ENCODE measurements at places on chromosomes 12 and 14. TPM values are rescaled to one million over a fixed set of nuclear protein-coding genes. Genes with fewer than 3 reads are reported as not detected.

PCED1B gene
- 41.4 TPM for total RNA-seq

BCL11B gene
- total RNA-seq: 223 TPM

GRCh38 chr14:24038686-24039085 lies 13.1 kb upstream of the CARMIL3 start:
- H3K27ac ChIP-seq: no peak overlapping the region
- no peak overlapping the region for H3K4me3 ChIP-seq
- no peaks in the 10 kb centered on the region for H3K27me3 ChIP-seq
- no peaks in the 10 kb centered on the region for H3K4me1 ChIP-seq
- no peaks in the 10 kb centered on the region for H3K36me3 ChIP-seq
- no peak for DNase-seq

DNA sequence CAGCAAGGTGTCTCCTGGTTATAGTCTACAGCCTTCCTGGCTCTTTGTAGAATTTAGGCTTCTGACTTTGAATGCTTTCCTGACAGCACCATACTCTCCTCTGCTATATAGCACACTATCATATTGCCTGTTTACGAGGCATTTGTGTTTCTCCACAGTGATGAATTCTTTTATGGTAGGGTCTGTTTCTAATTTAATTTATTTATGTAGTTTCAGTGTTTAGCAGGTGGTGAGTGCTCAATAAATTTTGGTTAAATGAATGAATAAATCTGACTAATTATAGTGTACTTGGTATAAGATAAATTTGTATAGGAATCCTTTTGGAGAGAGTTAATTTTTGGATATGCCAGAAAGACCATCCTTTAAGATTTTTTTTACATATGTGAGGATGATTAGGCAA lies 115.3 kb downstream of the RAD51B start:
- no peaks in the 10 kb centered on the region for H3K4me1 ChIP-seq
- no peaks in the 10 kb centered on the region for H3K36me3 ChIP-seq
- H3K4me3 ChIP-seq: no peak overlapping the region
- DNase-seq: no peak

DNA sequence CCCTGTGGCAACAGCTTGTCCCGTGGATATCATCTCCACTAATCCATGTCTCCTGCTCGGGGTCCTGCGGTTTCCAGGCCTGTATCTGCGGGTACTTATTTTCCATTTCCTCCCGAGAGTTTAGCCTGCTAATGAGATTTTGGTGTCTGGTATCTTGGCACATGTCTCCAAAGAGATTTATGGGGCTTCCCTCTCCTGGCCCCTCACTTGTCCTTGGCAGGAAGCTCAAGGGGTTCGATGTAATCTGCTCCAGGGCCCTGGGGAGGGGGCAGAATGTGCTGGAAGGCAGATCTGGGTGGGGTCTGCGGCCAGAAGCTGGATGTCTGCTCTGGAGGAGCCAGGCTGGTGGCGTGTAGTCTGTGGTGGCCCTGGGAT lies 85.7 kb downstream of the KIF26A start:
- H3K4me1 ChIP-seq: no peaks in the 10 kb centered on the region
- no peak overlapping the region for H3K27ac ChIP-seq
- H3K4me3 ChIP-seq: no peak overlapping the region

DNA sequence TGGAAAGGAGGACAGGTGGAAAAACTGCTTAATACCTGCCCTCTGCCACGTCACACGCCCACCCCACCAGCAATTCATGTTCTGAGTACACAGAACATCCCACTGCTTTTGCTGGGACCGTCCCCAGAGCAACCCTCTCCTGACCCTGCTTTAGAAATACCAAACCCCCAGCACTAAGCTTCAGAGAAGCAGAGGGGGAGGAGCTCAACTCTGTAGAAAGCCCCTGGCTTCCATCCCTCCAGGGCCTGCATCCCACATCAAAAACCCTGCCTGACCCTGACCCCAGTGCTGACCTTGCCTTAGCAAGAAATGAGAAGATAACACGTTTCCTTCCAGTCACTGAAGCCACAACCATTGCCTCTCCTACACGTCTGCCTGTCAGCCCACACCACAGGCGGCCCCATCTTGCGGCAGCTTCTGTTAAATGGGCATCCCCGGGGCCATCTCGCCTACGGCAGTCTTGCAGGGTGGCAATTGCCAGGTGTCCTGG lies 19.7 kb downstream of the VDR start:
- H3K4me1 ChIP-seq: peaks cover 14% of the 10 kb centered on the region
- H3K4me3 ChIP-seq: no peak overlapping the region
- no peaks in the 10 kb centered on the region for H3K27me3 ChIP-seq
- DNase-seq: peak; percentile 85

DNA sequence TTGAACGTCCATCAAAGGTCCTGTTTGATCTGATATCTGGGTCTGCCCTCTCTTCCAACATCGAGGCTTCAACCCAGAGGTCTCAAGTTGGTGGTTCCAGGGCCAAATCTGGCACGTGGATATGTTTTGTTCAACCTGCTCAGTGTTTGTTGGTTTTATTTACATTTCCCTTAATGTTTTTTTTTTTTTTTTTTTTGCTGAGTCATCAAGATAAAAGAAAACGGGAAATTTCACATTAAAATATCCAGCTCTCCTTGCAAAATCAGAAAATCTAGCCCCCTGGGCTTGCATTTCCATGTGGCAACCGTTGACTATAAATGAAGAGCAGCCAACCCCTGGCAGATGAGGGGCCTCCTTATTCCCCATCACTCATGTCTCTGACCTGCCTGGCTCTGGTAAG lies 765.6 kb upstream of the TBX3 start:
- DNase-seq: no peak
- no peak overlapping the region for H3K27ac ChIP-seq
- no peak overlapping the region for H3K4me3 ChIP-seq
- H3K4me1 ChIP-seq: no peaks in the 10 kb centered on the region
- no peaks in the 10 kb centered on the region for H3K36me3 ChIP-seq
- H3K27me3 ChIP-seq: no peaks in the 10 kb centered on the region

DNA sequence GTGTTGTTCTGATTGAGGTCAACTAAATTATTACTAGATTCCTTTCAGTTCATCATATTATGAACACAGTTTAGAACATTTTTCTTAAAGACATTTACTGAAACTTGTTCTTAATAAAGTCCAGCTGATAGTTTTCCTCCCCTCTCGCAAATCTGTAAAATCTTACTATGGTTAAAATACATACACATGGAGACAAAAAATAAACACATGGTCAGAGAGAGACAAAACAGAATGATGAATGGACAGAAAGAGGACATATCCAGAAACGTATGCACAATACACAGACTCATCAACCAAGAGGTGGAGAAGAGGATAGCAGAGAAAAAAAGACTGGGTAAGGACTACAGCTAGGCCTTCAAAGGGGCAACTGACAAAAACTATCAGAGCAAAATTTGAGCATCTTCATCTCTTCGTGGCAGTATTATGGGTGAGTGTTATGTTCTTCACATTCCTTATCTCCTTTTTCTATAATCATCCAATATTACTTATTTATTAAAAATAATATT lies 38.4 kb downstream of the EEA1 start:
- no peak overlapping the region for H3K4me3 ChIP-seq
- H3K27me3 ChIP-seq: no peaks in the 10 kb centered on the region
- H3K4me1 ChIP-seq: no peaks in the 10 kb centered on the region
- H3K27ac ChIP-seq: no peak overlapping the region
- DNase-seq: no peak

DNA sequence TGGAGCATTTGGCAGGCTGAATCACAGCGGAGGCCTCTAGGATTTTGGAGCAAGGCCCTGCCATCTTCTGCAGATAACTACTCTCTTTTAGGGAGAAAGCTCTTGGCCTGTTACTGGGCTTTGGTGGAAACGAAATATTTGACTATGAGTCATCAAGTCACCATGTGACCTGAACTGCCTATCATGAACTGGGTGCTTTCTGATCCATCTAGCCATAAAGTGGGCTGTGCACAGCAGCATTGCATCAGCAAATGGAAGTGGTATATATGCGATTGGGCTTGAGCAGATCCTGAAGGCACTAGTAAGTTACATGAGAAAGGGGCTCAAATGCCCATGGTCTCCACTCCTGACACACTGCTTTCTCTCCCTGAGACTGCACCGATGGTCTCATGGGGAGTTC lies 21.1 kb downstream of the GYS2 start:
- H3K27me3 ChIP-seq: no peaks in the 10 kb centered on the region
- DNase-seq: no peak
- no peaks in the 10 kb centered on the region for H3K4me1 ChIP-seq
- H3K27ac ChIP-seq: no peak overlapping the region
- no peak overlapping the region for H3K4me3 ChIP-seq

DNA sequence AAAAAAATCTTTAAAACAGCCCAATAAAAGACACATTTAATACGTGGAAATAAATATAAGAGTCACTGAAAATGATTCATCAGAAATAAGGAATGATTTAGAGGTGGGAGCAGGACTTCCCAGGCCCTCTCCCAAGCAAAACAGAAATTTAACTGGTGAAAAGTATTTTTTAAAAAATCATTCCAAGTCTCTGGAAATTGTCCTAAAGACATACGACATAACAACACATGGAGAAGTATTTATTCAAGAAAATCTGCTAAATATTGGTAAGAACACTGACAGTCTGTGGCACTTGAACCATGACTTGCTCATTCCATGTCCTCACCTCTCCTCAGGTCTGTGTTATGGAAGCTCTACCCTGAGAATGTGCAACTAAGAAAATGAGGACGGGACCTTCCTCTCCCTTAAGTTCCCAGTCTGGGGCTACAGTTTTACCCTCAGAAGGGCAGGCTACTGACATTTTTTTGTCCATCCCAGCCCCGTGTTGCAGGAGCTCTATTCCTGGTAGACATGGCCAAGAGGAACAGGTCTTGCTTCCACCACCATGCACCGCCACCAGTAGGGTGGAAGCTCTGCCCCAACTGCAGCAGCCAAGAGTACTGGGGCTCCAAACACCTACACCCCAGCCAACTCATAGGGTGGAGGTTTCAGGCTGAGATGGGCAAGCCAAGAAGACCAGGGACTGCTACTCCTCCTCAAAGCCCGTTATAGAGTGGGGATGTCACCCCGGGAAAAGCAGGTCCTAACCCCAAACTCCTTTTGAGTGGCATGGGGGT lies 193.0 kb downstream of the CRADD start:
- no peak overlapping the region for H3K27ac ChIP-seq
- no peaks in the 10 kb centered on the region for H3K36me3 ChIP-seq
- H3K4me3 ChIP-seq: no peak overlapping the region

DNA sequence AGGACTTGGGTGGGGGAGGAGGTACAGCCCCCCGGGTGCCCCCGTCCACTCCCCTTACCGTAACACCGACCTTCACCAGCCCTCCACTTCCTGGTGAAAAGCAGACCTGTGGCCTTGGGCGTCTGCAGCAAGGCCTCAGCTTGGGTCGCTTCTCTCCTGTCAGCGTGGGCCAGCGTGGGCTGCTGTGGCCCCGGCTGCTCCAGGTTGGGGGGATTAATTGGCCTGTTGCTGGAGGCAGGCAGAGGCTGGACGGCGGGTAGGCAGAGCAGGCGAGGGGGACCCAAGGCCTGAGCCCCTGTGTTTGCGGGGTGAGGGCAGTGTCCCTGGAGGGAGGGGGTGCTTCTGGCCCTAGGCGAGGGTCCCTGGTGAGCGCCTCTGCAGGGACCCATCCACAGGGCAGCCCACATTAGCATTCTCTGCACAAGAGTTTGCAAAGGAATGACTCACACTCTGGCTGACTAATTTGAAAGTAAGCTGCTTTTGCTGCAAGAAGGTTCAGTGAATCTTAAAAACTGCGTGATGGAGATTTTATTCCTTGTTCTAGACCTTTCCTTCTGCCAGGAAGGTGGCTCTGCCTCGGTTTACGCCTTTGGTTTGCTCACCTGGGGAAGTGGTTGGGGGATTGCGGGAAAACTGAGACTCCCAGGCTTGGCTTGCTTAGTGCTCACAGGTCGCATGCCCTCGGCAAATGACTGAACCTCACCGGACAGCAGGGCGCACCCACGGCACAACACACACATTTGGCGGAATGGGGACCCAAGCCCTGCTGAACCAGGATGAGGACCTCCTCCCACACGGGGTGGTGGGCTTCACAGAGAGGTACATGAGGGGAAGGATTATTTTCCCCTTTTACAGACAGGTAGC lies 37.9 kb upstream of the DLK1 start:
- no peak overlapping the region for H3K4me3 ChIP-seq
- no peak overlapping the region for H3K27ac ChIP-seq
- H3K36me3 ChIP-seq: no peaks in the 10 kb centered on the region
- H3K4me1 ChIP-seq: no peaks in the 10 kb centered on the region

DNA sequence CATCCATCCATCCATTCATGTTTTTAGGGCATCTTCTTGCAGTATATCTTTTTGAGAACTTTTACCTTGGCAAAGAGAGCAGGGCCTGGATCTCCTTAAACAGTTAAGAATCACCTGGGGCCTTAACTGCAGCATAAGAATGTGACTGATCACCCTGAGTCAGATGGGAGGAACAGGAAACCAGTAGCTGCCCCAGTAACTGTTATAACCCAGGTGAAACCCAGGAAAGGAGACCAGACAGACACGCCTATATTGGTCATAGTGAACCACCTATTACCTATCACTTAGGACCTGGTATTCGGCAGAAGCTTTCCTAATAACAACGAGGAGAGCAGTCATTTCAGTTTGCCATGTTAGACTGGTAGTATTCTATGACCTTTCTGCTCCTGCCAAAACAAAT lies 43.4 kb upstream of the NR2C1 start:
- H3K4me3 ChIP-seq: no peak overlapping the region
- no peaks in the 10 kb centered on the region for H3K36me3 ChIP-seq
- no peak overlapping the region for H3K27ac ChIP-seq
- H3K27me3 ChIP-seq: no peaks in the 10 kb centered on the region
- DNase-seq: no peak

GRCh38 chr12:132351751-132352495 lies 22.5 kb upstream of the GALNT9 start:
- no peak overlapping the region for H3K27ac ChIP-seq
- no peaks in the 10 kb centered on the region for H3K4me1 ChIP-seq
- H3K4me3 ChIP-seq: no peak overlapping the region
- H3K27me3 ChIP-seq: no peaks in the 10 kb centered on the region
- DNase-seq: no peak
- H3K36me3 ChIP-seq: no peaks in the 10 kb centered on the region

GRCh38 chr14:36835128-36835527 lies 173.5 kb downstream of the PAX9 start:
- H3K4me1 ChIP-seq: no peaks in the 10 kb centered on the region
- DNase-seq: no peak
- no peak overlapping the region for H3K27ac ChIP-seq
- no peaks in the 10 kb centered on the region for H3K27me3 ChIP-seq
- no peak overlapping the region for H3K4me3 ChIP-seq

DNA sequence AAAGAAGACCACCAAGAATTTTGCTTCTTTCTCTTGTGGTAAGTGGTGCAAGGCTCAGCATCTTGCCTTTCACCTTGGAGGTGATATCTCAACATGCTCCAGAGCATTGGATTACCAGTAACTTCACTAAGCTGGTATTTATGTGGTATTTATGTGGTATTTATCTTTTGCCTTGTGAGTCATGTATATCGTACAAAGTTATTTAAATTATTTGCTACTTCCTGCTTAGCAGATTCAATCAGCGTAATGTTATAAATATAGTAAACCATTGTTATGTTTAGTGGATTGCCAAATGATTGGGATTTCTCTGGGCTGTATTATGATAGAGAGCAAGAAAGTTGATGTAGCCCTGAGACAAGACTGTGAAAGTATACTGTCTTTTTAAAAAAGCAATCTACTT lies 366.4 kb downstream of the IPO8 start:
- no peaks in the 10 kb centered on the region for H3K27me3 ChIP-seq
- no peak overlapping the region for H3K4me3 ChIP-seq

GRCh38 chr14:80868260-80868659 lies 73.3 kb downstream of the CEP128 start:
- H3K27ac ChIP-seq: no peak overlapping the region
- no peaks in the 10 kb centered on the region for H3K4me1 ChIP-seq
- no peak for DNase-seq
